ENCODE measurements at places on chromosomes 16 and 17. TPM values are rescaled to one million over a fixed set of nuclear protein-coding genes. Genes with fewer than 3 reads are reported as not detected.

KCNG4 gene
- not detected for polyA plus RNA-seq

PIRT gene
- polyA plus RNA-seq, result not detected

KRTAP3-1 gene
- not detected for polyA plus RNA-seq

NATD1 gene
- 5.4 TPM for polyA plus RNA-seq

C1QTNF8 gene
- not detected for polyA plus RNA-seq

All from H1 (cell line).